ENCODE measurements at places on chromosomes 7 and 10.

- DNase-seq = peak; percentile 24
These were observed 226.0 kb downstream of the SFMBT2 start for GRCh38 chr10:7184660-7185366.

- no peak for DNase-seq
These were observed 32.3 kb downstream of the ST7 start for GRCh38 chr7:116985575-116985974.

DNA sequence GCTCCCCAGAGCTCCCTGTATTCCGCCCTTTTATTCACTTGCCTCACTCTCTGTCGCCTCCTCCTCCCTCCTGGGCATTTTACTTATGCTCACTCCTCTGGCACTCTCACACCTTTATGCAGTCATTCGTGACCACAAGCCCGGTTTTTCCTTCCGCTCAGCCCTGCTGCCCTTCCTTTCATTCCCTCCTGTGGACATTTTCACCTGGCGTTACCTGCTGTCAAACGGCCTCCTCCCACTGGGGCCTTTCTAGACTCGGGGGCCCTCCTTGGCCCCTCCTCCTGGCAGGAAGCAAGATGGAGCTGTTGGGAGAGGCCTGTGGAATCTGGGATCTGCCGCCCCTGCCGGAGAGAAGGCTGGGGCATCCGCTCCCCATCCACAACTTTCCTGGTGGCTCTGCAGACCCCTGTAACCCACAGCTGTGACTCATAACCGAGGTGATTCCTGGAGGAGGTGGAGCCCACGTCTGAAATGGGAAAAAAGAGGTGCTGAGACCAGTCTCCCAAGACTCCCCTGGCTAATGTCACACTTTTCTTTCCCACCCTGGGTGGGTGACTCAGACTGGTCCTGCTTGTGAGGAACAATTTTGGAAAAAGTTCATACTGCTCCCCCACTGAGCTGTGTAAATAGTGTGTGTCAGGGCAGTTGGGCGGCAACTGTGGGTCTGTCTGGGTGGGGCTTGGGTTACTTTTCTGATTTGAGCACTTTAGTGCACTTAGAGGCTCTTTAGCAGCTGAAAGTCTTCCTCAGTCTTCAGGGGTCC lies 1.2 kb downstream of the VCL start:
- DNase-seq = peak; percentile 18

DNA sequence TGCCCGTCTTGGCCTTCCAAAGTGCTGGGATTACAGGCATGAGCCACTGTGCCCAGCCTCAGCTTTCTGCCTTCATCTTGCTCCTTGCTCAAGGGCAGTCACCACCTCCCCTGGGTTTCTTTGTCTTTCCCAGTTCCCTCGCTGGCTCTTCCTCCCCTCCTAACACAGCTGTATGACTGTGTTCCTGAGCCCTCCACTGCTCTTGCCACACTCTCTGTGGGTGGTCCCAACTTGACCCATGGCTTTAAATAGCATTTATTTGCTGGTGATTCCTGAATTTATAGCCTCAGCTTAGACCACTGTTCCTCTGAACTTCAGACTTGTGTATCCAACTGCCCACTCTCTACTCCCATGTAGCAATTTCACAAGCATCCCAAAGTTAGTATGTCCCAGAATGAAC lies 181.3 kb downstream of the BAMBI start:
- DNase-seq = no peak

GRCh38 chr7:69843653-69844052 lies 245.4 kb downstream of the AUTS2 start:
- no peak for DNase-seq

DNA sequence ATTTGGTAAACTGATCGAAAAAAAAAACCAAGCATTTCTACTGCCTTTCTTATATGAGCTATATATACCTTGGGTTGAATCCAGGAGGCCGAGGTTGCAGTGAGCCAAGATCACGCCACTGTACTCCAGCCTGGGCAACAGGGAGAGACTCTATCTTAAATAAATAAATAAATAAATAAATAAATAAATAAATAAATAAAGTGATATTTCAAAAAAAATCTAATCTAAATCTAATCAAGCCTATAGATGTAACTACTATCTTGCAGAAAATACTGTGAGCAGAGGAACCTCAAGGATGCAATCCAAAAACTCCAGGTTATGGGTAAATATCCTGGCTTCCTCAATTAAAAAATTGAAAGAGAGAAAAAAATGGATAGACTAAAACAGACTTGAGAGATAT lies 71.2 kb upstream of the SLF2 start:
- DNase-seq = no peak

GRCh38 chr7:135251496-135252391 lies 18.1 kb downstream of the STRA8 start:
- no peak for DNase-seq

DNA sequence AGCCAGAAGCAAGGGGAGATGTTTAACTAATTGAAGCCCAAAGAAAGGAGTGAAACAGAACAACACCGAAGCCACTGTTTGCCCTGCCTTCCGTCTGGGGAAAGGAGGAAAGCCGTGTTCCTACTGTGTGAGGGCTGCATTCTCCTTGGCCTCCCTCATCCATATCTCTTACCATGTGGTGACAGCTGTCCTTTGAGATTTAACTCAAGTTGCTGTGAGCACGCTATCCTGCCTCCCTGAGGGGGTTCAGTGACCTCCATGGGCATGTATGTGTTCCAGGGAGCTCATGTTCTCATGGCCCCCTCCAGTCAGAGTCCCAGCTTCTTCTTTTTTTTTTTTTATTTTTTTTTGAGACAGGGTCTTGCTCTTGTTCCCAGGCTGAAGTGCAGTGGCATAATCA lies 26.2 kb upstream of the CRHR2 start:
- no peak for DNase-seq

DNA sequence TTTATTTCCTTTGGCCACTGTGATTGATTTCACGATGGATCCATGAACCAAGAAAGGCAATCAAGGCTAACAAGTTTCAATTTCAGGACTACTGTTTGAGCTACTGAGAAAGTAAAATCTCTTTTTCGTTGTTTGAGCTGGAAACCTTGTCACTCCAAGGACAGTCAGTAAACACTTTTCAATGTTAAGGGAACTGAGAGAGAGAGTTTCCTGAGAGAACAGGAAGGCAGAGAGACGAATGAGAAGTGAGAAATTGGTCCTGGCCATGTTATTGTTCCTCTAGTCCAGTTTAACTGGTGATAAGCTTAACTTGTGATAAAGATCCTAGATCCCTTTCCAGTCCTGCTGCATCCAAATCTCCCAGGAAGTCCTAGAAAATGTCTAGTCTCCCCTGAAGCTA lies 909 bp upstream of the AKR1D1 start:
- DNase-seq = no peak
